Tongue (tissue), 3 donors: ENCODE measurements at places on chromosomes 11 and 22. TPM values are rescaled to one million over a fixed set of nuclear protein-coding genes. Genes with fewer than 3 reads are reported as not detected.

Gene PITPNM1
- 17.1 TPM for total RNA-seq

DNA sequence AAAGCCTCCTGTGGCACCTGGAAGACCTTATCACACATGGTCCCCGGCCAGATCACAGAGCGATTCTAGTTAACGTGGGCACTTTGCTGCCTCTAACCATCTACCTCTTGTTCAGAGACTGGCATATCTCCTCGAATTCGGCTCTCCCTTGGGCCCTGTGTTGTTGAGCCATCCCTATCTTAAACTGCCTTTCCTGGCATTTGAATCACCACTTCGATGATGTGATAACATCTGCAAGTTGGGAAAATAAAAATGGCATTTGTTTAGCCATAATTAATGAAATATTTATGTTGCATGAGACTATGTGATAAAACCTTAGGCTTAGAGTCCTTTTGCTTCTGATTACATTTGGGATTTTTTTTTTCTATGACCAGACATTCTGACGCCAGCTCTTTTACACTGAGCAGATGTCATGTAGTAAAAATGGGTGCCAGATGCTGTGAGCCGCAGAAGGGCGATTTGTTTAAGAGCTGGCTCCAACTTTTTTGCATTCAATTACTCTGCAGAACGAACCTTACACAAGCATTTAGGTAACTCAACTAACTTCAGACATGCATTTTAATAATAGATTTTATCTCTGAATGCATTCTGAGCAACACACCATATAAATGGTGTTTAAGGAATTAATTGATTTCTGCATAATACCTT is 58.5 kb upstream of the PARVA start:
- DNase-seq, result peak; percentile 82

Gene TBX10
- total RNA-seq, result not detected

Gene OR8A1
- not detected for total RNA-seq

GRCh38 chr22:44737406-44738346 is 14.7 kb upstream of the ARHGAP8 start:
- no peak for DNase-seq

GRCh38 chr11:10777393-10777793 is 26.3 kb downstream of the CTR9 start:
- DNase-seq, result no peak

DNA sequence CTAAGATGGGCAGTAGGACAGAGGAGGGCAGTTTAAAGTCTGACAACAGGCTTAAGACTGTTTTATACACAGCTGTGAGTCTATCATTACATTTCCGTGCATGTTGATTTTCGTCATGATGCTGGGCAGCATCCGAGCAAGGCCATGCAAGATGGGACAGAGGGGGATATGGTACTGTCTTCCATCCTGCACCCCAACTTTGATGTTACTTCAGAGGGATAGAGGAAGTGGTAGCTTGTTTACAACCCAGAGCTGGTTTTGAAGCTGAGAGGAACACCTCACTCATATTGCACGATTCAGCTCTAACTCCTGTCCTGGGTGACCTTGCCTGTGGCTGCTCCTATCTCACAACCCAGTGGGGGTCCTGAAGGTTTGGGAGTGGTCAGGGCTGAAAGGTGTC is 3.0 kb upstream of the SORL1 start:
- DNase-seq, result no peak

- DNase-seq, result no peak
Measured at GRCh38 chr11:123125169-123125568, 63.2 kb upstream of the HSPA8 start.

GRCh38 chr11:117876341-117877119 is at the start of gene FXYD6:
Gene FXYD6 (minus strand): TSS chr11:117876658. CDS start chr11:117842776, 33,882 bp downstream.
- peak; percentile 94 for DNase-seq

DNA sequence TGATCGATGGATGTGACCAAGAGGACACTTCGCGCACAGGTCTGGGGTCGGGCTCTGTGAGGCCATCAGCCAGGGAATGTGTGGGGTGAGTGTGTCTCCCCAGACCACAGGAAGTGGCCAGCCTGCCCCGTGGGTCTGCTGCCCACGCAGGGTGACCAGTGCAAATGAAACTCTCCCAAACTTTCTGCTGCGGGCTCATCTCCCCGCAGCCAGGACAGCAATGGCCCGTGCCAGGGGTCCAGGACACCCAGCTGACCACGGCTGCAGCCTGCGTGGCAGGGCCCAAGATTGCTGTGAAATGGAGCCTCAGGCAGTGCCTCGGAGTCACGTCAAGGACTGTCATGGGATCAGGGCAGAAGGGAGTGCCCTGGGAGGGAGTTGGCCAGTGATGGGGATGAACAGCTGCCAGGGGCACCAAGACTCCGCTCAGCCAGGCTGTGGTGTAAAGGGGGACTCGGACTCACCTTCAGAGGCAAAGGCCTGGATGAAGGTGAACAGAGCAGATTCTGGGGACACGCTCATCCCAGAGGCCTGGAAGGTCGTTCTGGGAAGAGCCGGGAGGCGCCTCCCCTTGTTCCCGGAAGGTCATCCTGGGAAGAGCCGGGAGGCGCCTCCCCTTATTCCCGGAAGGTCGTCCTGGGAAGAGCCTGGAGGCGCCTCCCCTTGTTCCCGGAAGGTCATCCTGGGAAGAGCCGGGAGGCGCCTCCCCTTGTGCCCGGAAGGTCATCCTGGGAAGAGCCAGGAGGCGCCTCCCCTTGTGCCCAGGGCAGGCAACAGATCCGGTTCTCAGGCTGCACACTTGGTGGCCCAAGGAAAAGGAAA is 252.6 kb downstream of the BRD1 start:
- peak; percentile 27 for DNase-seq

DNA sequence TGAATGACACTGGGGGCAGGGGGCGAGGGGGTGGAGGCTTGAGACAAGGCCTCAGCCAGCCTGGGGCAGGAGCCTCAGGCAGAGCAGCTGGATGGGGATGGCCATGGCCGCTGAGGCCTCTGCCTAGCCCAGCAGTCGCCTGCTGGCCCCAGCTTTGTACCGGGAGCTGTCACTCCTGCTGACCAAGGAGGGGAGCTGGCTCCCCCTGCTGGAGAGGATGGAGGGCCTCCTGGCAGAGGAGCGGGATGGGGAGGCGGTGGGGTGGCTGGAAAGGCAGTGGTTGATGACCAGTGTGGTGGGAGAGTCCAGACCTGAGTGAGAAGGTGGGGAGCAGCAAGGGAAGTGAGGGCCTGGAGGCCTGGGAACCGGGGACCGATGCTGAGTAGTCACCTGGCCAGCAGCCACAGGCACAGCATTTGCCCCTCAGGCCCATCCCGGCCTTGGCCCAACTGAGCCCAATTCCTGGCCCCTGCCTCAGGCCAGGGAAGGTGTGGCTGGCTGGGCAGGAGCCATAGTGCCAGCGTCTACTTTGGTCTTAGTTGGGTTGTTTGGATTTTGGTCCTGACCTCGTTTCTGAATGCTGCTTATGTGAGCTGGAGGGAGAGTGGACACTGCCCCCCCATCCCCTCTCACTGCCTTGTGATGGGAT is 6.0 kb upstream of the SUSD2 start:
- DNase-seq, result peak; percentile 85

GRCh38 chr11:43712676-43713075 is 32.1 kb downstream of the HSD17B12 start:
- no peak for DNase-seq

DNA sequence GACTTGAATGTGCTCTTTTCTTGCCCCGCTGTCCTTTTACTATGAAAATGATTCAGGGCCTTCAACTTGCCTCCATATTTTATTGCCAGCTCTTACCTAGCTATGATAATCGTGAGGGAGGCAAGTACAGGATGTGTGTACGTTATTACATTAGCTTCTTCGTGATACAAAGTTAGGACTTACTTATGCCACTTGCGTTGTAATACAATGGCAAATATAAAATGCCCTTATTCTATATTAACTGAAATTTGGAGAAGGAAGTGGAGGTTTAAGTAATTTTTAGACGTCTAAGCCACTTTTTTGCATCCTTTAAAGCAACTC is 10.8 kb upstream of the CCT8L2 start:
- DNase-seq, result no peak

Gene HTATIP2
- 8.8 TPM for total RNA-seq

- DNase-seq, result peak; percentile 75
Measured at GRCh38 chr11:36030731-36031281, 86.9 kb downstream of the LDLRAD3 start.

- DNase-seq, result no peak
Measured at GRCh38 chr22:39625569-39626537, 55.3 kb downstream of the CACNA1I start.

DNA sequence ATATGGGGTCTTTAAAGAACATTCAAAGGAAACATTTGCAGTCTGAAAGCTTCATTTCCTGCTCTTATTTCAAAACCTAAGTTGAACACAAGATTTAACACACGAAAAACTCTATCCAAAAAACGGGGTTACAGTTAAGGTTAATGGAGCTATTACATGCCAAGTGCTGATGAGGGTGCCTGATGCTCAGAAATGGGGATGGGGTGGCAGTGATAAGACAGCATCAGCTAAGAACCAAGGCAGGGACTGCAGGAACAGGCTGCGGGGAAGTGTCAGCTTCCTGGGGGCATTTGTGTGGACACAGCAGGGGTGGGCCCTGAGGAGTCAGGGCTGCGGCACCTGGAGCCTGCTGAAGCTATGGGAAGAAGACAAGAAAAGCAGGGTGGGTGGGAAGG is 12.2 kb downstream of the DGCR2 start:
- DNase-seq, result no peak

DNA sequence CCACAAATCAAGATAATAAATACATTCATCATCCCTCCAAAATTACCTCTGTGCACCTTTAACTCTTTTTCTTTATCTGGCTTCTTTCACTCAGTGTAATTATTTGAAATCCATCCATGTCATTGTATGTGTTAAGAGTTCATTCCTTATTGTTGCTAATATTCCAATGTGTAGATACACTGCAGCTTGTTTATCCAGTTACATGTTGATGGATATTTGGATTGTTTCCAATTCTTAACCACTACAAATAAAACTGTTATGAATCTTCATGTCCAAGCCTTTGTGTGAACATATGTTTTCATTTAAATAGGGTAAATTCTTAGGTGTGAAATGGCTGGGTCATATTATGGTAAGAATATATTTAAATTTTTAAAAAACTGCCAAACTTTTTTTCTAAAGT is 323.3 kb upstream of the NCAM1 start:
- peak; percentile 36 for DNase-seq

Gene TRIM64C
- not detected for total RNA-seq

DNA sequence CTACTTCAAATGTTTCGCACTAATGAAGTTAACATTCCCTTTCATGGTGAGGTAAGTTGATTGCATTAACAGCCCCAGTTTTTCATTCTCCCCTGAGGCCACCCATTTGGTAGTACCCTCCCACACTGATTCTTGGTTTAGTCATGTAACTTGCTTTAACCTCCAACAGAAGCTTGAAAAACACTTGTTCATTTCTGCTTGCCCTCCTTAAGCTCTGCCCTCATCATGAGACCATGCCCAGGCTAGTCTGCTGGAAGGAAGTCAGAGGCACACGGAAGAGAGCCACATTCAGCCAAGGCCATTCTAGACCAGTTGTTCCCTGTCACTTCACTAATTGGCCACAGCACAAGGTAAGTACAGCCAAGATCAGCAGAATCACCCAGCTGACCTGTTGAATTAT is 50.7 kb upstream of the CD44 start:
- peak; percentile 62 for DNase-seq

Gene OR51E2
- total RNA-seq, result not detected

- no peak for DNase-seq
Measured at GRCh38 chr11:68270196-68271022, 1.4 kb downstream of the C11orf24 start.

- DNase-seq, result no peak
Measured at GRCh38 chr22:33620085-33620484, 300.2 kb downstream of the LARGE1 start.

DNA sequence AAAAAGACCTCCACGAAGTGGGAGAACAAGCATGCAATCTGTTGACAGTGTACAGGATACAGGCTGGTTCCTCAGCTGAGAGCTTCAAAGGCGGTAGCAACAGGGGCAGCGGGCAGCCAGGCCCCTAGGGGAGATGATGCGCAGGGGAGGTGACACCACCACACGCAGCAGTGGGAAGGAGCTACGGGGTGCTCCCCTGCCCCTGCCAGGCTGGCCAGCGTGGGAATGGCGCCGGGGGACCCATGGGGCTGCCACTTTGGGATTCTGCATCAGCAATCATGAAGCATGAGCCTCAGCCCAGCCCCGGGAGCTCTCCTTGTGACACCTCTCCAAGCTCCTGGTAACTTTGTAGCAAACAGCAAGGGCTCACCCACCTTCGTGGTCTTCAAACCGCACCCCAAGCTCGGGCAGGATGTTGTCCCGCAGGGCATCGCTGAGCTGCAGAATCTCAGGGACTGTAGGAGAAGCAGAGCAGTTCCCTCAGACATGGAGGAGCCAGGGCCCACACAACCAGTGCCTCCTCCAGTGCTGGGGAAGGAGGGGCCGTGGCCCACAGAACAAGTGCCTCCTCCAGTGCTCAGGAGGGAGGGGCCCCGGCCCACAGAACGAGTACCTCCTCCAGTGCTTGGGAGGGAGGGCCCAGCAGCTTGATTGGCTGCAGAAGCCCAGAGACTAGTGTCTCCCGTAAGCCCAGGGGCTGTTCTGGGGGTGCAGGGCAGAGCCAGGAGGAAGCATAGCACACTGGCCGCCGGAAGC is 14.6 kb upstream of the NAP1L4 start:
- no peak for DNase-seq

DNA sequence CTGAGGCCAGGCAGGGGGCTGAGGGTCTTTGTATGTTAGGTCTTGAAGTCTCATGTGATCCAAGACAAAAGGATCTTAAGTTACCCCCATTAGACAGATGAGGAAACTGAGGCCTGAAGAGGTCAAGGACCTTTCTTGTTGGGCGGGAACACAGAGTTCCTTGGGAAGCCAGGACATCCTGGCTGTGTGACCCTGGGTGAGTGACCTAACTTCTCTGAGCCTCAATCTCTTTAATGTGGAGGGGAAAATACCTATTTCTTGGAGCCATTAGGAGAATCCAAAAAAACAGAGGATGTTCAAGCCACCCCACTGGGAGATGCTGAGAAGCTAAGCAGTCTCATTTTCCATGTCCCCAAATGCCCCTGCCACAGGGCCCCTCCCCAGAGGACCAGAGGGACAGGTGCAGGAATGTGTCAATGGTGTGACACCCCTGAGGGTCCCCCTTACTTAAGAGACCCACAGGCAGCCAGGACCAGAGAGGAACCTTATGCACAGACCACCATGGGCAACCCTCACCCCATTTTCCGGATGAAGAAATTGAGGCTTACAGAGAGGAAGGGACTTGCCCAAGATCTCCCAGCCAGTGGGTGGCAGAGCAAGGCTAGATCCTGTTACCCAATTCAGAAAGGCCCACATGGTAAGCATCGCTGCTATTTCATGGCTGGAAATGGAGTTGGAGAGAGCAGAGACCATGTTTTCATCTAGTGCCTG is 8.0 kb downstream of the RAC2 start:
- no peak for DNase-seq

Gene TRPM5
- total RNA-seq, result 0.41 TPM

Gene OR52I1
- not detected for total RNA-seq

Gene SCN4B
- total RNA-seq, result 4.1 TPM

DNA sequence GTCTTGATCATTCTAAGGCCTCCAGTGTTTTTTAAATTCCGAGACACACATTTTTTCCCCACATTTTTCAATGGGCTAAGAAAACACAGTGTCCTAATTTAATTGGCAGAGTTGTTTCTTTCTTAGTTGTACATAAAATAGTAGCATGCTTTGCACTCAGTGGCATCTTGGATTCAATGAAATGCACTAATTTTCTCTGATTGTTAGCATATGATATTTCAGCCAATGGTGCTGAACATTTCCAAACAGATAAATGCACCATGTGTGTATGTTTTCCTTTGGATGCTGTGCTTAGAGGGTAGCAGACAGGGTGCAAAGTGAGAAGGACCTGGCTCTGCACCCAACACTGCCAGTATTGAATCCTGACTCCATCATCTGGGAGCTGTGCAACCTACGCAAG is 103.5 kb downstream of the LDLRAD3 start:
- DNase-seq, result no peak
